ENCODE measurements at places on chromosomes 7 and 10.

DNA sequence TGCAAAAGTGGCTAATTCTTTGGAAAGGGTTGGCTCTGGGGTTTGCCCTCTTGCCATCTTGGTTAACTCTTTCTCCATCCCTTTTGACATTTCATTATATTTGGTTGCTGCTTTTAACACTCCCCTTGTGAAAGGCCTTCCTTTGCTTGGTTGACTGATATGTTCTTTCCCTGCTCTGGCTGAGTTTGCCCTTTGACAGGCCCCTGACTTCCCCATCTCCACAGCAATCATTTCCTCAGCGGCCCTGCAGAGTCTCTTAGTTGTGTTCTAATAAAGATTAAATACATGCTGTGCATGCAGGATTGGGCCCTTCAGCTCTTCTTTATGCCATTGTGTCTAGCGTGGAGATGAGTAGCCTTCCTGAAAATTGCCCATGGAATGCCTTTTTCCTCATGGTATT, 84.5 kb upstream of the CSTF2T start:
- no peak for DNase-seq

DNA sequence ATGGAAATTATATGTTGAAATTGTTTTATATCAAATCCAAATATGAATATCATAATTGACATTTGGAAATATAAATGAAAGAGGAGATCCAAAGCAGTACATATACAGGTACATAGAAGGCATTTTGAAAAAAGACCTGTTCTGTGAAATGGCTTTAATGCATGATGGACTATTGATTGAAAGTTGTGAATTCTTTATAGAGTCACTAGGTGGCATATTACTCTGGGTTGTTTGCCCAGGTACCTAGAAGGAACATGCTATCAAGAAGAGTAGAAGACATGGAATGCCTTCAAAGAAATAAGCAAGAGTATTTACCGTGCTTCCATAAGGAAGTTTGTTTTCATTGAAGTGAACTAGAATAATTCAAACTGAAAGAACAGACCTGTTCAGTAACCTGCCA, 160.0 kb upstream of the ANK3 start:
- no peak for DNase-seq

DNA sequence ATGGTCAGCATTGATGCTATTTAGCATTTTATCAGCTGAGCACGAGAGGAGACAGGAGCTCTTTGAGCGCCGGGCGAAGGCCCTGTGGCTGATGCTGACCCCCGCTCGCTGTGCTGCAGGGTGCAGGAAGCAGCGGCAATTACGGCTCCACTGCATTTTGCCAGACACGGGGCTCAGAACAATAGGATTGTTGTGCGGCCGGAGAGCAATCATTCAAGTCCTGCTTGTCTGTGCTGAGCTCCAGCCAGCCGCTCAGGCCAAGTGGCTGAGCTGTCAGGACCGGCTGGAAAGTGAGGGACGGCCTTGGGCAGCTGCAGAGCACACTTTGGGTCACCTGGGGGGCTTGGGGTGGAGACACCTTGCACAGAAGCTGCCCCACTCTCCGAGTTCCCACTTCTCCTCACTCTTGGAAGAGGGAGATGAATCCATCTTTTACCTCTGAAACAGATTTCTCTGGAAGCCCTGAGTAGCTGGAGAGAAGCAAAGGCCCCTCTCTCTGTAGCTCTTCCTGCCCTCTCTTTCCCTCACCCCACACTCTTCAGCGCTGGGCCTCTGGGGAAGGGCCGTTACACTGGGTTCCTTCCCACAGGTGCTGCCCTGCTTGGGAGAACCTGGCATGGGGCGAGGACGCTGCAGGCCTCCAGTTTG, 17.3 kb upstream of the ADARB2 start:
- no peak for DNase-seq

DNA sequence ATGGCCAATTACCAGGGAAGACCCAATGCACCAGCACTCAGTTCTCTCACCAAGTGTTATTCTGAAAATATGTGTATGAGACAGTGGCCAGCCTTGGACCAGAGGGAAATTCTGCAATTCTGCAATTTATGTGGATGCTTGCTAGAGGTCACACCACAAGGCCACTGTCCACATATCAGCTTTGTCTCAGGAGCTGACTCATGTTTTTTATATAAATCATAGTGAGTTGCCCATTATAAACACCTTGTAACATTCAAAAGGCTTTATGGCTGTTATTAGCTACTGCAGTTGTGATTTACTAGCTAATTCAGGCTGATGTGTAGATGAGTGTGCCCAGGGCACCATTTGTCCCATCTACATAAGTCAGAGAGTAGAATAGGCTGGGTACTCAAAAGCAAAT, 649.0 kb downstream of the LRMDA start:
- no peak for DNase-seq

- DNase-seq = no peak
Observed at GRCh38 chr10:54607983-54608382, 193.0 kb downstream of the PCDH15 start.

DNA sequence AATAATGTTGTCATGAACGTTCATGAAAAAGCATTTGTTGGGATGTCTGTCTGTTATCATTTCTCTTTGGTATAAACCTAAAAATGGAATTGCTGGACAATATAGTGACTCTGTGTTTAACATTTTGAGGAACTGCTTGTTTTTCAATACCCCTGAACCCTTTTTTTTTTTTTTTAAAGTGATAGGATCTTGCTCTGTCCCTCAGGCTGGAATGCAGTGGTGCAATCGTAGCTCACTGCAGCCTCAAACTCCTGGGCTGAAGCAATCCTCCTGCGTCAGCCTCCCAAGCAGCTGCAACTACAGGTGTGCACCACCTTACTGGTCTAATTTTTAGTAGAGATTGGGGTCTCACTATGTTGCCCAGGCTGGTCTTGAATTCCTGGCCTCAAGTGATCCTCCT, 15.1 kb upstream of the LMTK2 start:
- no peak for DNase-seq

- DNase-seq = no peak
Observed at GRCh38 chr7:35993113-35993512, 159.9 kb upstream of the EEPD1 start.

GRCh38 chr10:114403541-114404161, 651 bp downstream of the AFAP1L2 start:
- no peak for DNase-seq

GRCh38 chr7:28065721-28066285, 114.8 kb downstream of the JAZF1 start:
- no peak for DNase-seq

GRCh38 chr10:63106111-63106755, 26.9 kb upstream of the NRBF2 start:
- DNase-seq = no peak

- no peak for DNase-seq
Observed at GRCh38 chr10:17387861-17388503, 66.4 kb downstream of the ST8SIA6 start.

DNA sequence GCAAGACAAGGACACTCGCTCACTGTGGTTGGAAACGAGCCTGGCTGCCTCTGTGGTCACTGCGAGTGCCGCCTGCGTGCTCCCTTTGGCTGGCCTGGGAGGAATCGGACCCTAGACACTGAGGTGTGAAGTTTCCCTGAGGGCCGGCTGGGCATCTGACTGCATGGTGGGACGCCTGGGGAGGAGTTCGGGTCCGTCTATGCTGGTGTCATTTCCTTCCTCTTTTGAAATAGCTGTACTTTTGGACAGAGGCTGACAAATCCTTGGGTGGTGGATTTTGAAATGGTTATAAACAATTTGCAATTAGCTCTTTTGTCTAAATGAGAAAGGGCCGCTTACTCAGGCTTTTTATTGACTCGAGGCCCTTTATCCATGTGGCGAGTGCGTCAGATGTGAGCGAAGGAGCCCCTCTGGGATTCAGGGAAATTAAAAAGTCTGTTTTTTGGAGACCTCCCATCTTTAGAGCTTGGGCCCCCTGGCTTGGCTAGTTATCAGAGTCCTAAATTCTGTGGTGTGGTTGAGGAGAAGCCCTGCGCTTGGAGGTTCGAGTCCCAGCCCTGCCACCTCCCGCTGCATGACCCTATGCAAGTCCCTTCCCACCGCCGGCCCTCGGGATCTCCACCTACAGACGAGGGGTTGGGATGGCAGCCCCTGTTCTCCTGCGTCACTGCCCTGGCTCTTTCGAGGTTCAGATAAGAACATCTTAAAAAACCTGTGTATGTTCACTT, 147.1 kb downstream of the RGS10 start:
- DNase-seq = no peak

- no peak for DNase-seq
Observed at GRCh38 chr10:17779784-17780183, 27.8 kb downstream of the TMEM236 start.

GRCh38 chr7:92699560-92699959, 109.4 kb upstream of the FAM133B start:
- DNase-seq = no peak

DNA sequence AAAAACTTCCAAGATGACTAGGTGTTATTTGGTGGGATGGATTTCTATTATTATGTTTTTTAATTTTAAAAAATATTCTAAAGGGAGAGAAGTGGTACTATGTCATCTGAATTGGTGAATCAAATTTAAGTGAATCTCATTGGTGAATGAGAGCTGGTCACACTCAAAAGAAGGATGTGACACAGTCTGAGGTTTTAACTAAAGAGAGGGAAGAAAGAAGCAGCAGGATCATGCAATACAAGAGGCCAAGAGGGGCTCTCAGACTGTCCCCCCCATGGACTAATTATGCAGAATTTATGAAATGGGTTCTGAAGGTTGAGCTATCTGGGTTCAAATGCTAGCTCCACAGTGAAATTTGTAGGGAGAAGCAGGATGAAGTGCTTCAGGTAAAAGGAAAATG, 16.2 kb downstream of the MACC1 start:
- DNase-seq = no peak

GRCh38 chr7:123821320-123821719, 23.6 kb upstream of the HYAL4 start:
- DNase-seq = no peak

DNA sequence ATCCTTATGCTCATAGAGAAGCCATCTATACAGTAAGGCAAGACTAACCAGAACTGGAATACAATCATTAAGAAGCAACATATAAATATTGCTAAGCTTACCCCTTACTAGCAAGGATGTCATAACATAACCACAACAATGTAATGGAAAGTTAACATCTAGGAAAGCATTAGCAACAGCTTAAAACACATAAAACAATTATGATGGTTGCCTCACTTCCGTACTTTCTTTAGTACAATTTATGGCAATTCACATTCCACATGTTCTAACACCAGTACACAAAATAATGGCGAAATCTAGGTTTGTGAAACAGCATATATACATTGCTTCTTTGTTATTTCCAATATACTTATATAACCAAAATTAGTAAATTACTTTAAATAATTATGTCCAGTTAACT, 195.0 kb downstream of the AHR start:
- DNase-seq = no peak

DNA sequence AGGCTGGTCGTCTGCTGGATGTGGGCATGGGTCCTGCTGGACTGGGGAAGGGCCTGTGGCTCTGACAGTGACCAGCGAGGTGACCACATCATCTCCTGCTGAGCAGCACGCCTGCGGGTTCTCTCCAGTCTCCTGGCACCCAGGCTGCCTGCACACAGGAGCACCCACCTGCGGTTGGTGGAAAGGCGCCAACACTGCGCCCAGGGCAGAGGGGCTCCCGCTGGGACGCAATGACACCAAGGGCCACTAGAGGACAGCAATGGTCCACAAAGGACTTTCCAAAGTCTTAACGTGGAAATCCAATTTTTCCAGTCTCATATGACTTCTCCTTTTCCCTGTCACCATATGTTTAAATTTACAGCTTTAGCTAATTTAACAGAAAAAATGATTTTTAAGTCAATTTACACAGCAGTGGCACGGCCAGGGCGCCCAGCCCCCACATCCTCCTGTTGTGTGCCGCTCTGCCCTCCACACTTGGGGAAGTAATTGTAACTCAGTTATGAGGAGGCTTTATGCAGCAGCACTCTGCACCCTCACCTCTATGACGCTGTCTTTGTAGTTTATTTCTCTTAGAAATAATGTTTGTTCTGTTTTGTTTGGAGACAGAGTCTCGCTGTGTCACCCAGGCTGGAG, 38.1 kb downstream of the CFAP46 start:
- DNase-seq = peak; percentile 12

DNA sequence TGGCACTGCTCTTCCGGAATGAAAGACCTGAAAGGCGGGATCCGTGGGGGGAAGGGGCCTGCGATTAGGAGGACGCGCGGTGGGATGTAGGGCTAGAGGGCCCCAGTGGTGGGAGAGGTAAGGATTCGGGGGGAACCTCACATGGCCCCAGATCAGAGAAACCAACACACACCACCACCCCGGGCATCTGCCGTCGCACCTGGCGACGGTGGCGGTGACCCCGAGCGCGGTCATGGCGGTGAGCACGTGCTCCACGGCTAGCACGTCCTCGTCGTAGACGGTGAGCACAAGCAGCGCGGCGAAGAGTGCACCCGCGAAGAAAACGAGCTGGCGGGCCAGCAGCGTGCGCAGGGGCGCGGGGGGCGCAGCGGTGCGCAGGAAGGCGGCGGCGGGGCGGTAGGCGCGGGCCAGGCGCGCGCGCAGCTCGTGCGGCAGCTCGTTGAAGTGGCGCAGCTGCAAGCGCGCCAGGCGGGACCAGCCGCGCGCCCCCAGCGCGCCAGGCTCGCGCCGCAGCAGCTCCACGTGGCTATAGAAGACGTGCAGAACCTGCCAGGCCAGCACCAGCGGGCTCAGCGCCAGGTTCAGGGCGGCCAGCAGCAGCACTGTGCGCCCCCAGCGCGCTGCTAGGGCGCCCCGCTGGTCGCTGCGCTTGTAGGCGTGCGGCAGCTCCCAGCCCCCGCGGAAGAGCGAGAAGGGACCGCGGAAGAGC, 5.7 kb downstream of the ATG9B start:
- DNase-seq = peak; percentile 34

- DNase-seq = no peak
Observed at GRCh38 chr7:130929896-130930659, 196.1 kb upstream of the KLF14 start.

DNA sequence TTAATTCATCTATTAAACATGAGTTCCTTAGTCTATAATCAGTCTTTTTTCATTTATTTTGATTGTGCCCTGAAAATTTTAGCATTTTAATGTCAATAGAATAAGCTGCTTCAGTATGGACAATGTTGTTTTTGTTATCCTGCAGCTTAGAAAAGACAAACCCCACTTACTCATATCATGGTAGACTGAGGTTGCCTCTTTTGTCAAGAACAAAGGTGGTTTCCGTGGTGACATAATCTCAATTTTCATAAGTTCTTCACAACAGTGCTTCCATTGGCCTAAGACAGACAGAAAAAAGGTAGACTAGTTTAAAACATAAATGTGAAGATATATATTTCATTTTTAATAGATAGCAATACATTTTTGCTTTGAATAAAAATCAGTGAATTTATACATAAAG, 69.1 kb downstream of the RTKN2 start:
- DNase-seq = no peak

- DNase-seq = no peak
Observed at GRCh38 chr10:104300736-104301292, 31.8 kb downstream of the GSTO2 start.

DNA sequence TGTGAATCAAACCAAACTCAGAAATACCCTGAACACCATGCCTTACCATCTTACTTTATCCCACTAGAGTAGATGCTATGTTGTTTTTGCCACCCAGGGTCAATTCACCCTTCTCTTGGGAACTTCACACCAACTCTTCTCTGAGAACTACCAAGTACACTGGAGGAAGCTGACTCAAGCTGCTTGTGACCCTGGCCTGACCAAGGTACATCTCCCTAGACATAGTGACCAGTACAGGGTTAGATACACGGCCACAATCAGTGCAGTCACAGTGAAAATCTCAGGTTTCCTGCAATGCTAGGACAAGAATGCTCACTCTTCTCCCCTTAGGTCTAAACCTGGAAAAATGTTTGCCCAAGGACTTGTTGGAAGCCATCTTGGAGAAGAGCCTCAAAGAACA, 31.8 kb downstream of the EZH2 start:
- no peak for DNase-seq

Data from stimulated activated CD4-positive, alpha-beta T cell treated with anti-CD3 and anti-CD28 coated beads, Interleukin-15, amount 100 ng/mL, for 1 hour (primary cell).